ENCODE measurements at places on chromosomes 6 and 20.

- no peak for DNase-seq
Observed at GRCh38 chr6:156713548-156713947, 63.6 kb upstream of the ARID1B start.

- no peak for DNase-seq
Observed at GRCh38 chr6:6994796-6995195, 113.0 kb upstream of the RREB1 start.

- no peak for DNase-seq
Observed at GRCh38 chr20:5715071-5715841, 34.9 kb upstream of the SHLD1 start.

DNA sequence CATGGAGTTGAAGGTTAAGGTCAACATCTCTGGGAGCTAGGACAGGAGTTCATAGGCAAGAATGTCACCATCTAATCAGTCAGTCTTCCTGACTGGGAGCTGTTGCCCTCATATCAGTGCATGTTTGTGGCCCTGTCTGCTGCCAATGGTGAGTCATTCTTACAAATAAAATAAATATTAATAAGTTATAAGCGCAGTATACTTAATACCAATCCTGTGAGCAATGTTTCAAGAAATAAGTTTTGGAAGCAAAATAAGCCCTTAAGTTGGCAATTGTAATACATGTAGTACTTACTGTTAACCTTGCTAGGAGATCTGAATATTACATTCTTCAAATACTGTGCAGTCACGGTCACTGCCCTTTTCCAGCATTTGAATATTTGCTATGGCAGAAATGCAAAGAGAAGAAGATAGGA is 20.2 kb upstream of the MDGA1 start:
- no peak for DNase-seq

GRCh38 chr6:116175344-116175743 is 49.4 kb upstream of the COL10A1 start:
- DNase-seq: no peak

GRCh38 chr6:8175046-8175777 is 72.9 kb upstream of the EEF1E1 start:
- DNase-seq: no peak

DNA sequence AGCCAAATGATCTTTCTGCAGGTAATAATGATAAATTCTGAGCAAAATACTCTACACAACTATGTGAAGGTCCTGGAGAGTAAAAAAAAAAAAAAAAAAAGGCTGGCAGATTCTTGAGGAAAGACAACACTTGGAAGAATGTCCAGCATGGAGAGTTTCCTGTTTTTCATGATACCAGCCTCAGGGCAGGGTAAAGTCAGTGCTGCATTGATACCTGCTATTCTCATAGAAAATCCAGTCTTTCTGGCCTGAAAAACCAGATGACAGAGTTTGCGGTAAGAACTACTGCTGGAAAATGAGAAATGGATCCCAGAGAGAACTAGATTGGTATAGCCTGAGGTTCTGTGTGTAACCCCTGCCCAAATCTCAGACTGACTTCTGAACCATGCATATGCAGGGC is 89.1 kb downstream of the AFG1L start:
- no peak for DNase-seq

DNA sequence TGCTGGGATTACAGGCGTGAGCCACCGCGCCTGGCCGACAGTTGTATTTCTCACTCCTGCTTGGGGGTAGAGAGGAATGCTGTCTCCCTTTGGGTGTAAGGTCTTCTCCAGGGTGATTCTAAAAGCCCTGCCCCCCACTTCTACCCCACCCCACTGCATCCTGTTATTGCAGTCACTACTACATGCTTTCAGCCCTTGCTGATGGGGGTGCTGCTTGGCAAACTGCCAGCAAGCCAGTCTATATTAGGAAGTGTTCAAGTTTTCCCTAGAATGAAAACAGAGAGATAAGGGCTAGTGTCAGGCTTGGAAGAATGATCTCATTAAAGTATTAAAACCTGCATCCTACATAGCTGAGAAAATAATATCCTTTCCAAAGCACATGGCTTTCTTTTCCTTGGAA is 31.3 kb downstream of the TTI1 start:
- no peak for DNase-seq

GRCh38 chr6:16399695-16400094 is 161.3 kb downstream of the GMPR start:
- DNase-seq: no peak

DNA sequence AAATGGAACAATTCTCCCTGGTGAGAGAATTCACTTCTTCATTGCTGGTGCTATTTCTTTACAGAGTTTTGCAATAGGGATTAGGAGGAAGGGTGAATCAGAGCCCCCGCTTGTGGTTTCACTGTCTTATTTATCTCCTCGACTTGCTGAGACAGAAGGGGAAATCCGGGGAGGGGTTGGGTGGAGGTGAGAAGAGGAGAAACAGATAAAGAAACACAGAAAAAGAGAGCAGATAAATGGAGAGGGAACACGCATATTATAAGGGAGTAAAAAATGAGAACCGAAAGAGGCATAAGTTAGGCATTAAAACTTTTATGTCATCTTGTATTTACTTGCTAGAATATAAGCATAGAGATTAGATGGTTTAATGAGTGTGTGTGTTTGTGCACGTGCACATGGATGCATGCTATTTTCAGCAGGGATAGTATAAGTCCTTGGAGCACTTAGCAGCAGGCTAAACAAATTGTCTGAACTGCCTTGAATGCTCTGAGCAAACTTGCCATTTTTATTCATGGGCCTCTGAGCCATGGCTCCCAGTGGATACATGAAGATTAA is 105.0 kb downstream of the OLIG3 start:
- no peak for DNase-seq

DNA sequence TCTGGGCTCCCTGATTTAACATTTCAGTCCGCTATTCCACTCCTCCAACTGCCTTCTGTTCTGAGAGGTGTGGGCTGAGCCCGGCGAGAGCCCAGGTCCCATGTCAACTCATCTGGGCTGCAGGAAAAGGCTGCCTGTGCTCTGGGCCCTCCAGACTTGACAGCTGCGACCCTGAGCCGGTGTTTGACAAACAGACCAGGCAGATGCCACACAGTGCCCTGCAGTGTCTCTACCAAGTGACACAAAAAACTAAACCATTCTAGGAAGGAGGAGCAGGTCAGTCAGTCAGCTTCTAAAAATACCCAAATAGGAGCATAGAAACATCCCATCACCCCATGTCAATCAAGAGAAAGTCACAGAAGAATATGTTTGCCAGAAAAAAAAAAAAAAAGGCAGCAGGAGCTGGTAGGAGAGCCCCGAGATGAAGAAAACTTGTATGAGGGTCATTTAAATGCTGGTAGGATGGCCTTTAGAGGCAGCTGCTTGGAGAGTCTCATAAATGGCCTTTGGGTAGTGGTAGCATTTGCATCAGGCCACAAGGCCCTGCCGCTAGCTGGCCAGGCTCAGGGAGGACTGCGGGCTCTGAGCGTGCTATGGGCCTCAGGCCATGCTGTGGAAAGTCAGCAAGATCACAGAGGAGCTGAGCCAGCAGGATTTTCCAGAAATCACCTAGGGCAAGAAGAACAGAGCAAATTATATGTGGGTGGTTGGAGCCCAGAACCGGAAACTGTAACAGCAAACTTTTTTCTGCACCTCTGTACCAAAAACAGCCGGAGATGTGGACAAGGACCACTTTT is 36.6 kb upstream of the GFOD1 start:
- DNase-seq: no peak

GRCh38 chr6:79864421-79864820 is 82.9 kb downstream of the ELOVL4 start:
- DNase-seq: no peak

DNA sequence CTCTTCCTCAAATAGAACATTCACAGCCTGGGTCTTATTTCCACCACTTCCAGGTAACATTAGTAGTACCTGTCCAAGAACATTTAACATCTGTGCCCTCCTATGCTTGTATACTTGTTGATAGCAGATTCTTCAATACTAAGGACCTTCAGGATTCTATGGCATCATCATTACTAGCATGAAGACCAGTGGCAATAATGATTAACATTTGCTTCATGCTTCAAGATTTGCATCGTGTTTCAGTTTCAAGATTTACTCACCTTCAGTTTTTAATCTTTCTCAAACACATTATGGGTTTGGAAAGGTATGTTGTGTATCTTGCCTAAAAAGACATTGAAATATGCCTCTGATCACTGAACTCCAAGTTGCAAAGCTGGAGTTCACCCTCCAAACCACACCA is 412.8 kb upstream of the NRSN1 start:
- no peak for DNase-seq

DNA sequence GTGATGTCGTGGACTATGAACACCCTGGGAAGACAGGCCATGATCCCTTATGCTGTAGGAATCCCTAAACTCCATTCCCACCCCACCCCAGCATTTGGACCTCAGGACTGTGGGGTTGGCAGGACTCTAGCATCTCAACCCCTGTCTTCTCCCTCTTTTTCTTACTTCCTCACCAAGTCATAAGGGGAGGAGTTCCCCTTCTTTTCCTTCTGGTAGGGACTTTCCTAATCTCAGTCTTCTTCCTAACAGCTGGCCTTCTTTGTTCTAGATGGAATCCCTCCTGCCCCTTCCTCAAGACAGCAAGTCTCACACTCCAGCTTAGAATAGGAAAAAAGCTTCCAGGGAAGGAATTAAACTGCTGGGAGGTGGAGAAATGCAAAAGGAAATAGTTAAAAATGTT is 2.3 kb upstream of the SIRPB2 start:
- DNase-seq: no peak

DNA sequence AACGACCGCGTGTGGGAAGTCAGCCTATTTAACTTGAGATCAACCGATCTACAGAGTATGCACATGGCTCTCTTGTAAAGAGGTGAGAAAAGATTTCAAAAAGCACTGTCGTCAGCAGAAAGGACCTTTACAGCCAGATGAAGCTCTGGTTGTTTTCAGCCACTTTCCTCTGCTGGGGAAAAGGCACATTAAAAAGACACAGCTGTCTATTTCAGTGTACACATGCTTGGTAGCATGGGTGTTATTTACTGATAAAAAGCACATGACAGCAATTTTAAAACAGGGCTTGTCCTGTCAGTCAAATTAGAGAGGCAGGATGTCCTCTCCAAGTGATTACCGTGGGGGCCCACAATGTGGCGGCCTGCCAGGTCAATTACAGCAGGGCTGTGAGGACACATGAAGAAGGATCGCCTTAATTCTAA is 188.9 kb downstream of the PRKN start:
- no peak for DNase-seq

GRCh38 chr6:2976571-2977085 is 5.3 kb upstream of the SERPINB6 start:
- DNase-seq: no peak

GRCh38 chr6:22882581-22882980 is 313.2 kb downstream of the HDGFL1 start:
- DNase-seq: no peak

DNA sequence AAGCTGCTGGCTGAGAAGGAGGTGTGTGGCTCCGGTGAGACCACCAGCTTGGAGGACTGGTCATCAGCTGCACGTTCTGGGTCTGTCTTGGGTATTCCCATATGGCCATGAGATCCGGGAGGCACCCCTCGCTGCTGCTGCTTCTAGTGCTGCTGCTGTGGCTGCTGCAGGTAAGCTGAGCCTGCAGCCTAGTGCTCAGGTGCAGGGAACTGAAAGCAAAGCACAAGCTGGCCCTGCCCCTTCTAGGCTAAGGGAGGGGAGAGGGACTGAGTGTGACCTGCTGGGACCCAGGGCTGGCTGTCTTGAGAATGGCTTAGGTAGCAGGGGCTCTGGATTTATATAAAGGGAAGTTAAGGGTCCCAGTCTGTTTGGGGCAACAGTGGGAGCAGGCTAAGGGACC is 403 bp downstream of the CDH26 start:
- no peak for DNase-seq

GRCh38 chr20:61581825-61582188 is 329.7 kb downstream of the CDH4 start:
- DNase-seq: no peak

DNA sequence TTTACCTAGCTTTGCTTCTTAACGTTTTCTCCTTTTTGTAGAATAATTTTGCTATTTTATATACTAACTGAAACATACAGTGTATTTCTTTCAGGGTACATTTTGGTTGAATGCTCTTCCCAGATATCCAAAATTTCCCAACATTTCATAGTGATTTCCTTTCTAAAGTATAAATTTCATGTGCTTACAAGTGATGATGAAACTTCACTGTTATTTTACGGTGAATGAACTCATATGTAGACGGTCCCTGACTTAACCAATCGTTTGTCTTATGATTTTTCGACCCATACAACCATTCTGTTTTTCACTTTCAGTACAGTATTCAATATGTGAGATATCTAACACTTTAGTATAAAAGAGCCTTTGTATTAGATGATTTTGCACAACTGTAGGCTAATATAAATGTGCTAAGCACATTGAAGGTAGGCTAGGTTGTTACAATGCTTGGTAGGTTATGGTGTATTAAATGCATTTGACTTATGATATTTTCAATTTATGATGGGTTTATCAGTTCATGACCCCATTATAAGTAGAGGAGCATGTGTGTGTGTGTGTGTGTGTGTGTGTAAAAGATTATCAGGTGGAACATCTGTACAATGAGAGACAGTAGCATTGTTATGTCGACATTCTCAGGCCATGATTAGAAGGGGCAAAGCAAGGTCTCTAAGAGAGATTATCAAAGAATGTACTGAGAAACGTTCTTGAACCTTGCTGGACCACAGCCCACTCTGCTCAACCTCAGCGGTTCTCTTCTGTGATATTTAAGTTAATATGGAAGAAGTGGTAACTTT is 20.9 kb downstream of the HIVEP1 start:
- no peak for DNase-seq

Data from hippocampal formation (tissue), 2 donors.